ENCODE measurements at places on chromosomes 11 and 22.

DNA sequence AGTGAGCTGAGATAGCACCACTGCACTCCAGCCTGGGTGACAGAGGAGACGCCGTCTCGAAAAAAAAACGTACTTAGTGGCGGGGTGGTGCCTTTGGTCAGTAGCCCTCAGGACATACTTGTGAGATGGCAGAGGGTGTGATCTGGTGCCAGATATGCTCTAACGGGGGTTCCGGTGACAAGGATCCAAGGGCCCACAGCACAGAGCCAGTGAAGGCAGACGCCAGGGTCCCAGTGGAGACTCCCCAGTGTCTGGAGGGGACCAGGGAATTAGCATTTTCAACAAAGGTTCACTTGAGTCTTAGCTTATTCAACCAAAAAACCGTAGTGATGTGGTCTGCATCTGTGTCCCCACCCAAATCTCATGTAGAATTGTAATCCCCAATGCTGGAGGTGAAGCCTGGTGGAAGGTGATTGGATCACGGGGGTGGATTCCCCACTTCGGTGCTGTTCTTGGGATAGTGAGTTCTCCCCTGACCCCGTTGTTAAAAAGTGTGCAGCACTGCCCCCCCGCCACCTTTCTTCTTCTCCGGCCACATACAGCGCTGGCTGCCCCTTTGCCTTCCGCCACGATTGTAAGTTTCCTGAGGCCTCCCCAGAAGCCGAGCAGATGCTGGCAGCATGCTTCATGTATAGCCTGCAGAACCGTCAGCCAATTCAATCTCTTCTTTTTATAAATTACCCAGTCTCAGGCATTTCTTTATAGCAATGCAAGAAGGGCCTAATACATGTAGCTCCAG lies 26.6 kb upstream of the OSBPL5 start:
- no peak for DNase-seq

DNA sequence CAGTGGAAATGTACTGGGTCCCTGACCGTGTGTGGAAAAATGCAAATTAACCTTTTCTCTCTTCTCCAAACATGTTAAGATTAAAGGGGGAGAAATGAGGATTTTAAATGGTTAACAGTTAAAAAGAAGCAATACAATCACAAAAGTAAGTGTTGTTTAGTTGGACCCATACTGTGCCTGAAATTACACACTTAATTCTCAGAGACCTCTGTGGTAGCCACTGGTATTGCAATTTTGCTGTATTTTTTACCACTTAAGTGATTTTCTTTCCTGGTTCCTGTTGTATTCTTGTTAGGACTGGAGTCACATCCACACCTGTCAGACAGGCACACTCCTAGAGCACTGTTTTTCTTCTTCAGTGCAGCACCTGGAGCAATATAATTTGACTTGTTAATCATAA lies 179.6 kb upstream of the PDGFD start:
- peak; percentile 3 for DNase-seq

DNA sequence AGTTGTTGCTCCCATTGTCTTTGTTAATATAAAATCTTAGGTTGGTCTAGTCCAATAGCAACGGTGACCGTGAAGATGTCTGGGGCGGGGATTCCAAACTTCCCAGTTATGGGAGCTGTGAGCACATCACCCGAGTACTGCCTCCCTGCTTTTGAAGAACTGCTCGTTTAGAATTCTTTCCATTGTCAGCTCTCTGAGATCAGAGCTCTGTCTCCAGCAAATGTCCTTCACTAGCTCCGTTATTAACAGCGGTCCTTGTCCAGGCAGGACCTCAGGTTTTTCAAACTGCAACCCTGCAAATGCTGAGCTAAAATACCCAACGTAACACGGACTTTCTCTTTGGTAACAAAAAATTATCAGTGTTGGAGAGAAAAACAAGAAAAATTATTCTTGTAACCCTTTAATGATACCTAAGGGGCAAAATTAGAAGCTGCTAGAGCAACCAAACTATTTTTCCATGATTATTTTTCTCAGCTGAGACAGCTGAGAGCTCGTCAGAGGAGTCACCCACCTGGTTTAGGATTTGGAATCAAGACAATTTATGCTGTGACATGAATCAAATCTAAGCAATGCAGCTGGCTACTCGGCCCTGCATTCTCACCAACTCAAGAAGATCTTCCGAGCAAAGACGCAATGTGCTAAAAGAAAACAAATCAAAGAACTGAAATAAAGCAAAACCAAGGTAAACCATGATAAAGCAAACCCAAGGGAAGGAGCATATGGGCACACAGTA lies 15.1 kb upstream of the EFCAB6 start:
- DNase-seq = no peak

DNA sequence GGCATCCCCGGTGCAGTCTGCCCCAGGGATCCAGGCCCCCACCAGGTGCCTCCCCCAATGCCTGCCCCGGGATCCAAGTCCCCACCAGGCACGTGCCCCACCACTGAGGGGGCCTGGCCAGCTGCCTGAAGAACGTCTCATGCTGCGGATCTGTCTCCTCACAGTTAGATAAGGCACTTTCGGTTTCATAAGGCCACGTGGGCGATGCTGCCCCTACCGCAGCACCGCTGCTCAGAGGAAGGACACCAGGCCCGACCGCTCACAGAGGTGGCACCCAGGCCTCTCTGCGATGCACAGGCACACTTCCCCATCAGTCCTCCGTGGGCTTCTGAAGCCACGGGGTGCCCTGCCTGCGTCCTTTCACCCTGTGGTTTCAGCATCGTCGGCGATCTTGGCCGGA lies 68.1 kb upstream of the BID start:
- DNase-seq = peak; percentile 44

- no peak for DNase-seq
Observed at GRCh38 chr11:118819334-118820024, 28.5 kb upstream of the DDX6 start.

- no peak for DNase-seq
Observed at GRCh38 chr11:132115454-132115853, 745.0 kb downstream of the NTM start.

GRCh38 chr11:77056814-77057402 lies 9.9 kb upstream of the CAPN5 start:
- no peak for DNase-seq

DNA sequence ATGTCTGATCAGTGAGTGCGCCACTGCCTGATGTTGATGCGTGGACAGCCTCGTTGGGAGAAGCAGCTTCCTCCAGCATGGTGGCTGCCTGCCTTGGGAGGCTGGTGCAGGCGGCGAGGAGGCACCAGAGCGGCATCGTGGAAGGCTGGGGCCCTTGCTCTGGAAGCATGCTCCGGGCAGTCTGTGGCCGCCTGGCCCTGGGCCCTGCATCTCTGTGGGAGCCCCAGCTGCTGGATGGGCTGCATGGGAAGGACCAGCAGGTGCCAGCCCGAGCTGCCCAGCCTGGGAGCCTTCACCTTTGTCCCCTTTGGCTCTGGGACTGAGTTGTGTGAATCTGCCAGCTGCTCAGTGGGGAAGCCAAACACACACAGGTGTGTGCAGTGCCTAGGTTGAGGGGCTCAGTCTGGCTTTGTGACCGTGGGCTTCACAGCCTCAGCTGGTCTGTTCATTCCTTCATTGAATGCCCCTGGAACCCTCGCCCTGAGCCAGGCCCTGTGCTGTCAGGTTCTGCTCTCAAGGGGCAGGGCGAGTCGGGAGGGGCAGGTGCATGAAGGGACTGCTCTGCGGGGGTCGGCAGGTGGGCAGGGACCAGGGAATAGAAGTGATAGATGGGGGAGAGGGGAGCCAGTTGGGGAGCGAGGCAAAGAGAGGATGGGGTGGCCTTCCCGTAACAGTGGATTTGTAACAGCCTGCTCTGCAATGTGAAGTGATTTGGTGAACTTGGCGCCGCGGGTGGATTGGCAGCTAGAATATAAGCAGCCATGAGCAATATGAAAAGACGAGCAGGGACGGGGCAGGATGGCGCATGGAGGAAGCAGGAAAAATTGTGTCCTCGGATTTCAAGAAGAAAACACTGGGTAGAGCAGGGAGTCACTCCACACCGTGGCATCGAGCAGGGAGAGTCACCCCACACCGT lies 354.2 kb downstream of the TBC1D22A start:
- no peak for DNase-seq

GRCh38 chr11:102559839-102560238 lies 29.3 kb upstream of the MMP7 start:
- no peak for DNase-seq

- no peak for DNase-seq
Observed at GRCh38 chr11:60056349-60056969, at the start of gene MS4A3. MS4A3 (plus strand) TSS chr11:60056665; CDS start chr11:60061161, 4,496 bp downstream.

GRCh38 chr11:93614173-93614722 lies 47.2 kb upstream of the CEP295 start:
- DNase-seq = no peak

DNA sequence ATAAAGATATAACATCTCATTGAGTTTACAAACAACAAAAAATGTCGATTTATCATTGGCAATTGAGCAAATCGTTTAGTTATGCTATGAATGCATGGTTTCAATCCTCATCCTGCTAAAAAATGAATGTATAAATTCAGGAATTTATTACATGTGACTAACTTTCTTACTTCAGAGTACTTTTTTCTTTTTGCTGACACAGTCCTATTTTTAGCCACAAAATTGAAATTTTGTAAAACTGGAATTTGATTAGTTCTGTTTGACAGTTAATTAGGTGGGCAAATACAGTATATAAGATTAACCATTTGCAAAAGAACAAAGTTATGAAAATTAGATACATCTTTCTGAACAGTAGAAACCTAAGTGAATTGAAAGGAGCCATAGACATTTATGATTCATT lies 925.0 kb upstream of the CHORDC1 start:
- DNase-seq = no peak

GRCh38 chr11:61026121-61027031 lies 54.9 kb downstream of the CD6 start:
- DNase-seq = peak; percentile 67

DNA sequence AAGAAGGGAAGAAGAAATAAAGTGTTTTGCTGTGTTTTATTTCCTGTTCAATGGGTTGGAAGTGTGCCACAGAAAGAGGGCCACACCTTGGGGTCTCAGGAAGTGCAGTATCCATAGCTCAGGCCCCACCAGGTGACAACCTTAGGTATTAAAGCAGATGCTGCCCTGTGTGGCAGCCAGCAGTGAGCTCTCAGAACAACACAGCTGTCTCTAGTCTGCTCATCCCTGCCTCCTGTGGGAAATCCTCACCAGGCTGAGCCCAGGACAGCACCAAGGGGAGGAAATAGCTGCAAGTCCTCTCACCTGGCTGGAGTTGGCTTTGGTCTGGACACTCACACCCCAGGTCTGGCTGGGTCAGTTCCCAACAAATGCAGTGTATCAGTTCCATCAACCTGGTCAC lies 25.1 kb downstream of the ARL14EP start:
- DNase-seq = no peak

DNA sequence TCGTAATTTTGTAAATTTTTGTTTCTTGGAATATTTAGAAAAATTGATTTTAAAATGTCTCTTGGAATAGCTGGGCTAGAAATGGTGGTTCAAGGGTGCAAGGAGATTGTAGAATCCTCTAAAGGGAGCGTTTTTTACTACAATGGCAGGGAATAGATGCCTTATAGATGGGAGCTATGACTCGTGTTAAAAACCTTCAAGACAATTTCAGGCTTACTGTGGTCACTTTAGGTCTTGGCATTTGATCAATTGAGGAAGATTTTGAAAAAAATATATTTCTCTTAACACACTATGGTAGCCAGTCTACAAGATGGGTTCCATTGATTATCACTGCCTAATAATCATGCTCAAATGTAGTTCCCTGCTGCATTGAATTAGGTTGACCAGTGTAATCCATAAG lies 25.0 kb downstream of the METTL15 start:
- no peak for DNase-seq

DNA sequence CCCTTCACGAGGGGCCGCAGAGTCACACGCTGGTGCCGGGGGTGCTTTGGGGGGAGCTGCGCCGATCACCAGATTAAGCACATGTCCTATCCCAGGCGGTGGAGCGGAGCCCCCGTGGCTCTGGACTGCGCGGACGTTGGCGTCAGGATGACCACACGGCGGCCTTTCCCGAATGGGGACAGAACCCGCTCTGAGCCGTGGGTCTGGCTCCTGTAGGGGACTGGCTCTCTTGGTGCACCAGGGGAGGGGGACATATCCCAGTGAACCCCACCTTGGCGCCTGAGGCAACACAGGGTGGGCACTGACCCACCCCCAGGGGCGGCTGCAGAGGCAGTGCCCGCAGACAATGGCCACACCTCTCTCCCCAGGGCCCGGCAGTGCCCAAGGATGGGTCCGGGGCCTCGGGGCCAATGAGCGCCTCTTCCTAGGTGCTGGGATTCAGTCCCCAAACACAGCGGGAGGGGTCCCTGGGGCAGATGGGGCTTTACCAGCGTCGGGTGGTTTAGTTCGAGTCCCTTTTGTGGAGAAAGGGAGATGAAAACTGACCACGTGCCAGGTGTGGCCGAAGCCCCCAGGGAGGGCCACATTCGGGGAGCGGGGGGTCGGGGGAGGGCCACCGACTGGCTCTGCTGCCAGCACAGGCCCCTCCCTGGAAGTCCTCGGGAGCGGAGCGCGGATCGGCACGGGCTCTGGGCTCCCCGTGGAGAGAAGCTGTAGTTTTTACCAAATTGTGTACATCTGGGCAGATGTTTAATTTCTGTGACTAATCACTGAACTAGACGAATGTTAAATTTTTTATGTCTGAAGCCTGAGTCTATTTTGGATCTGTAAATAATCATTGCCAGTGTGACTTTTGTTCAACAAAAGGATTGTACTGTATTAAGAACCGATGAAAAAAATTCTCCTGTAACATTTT lies 58.9 kb downstream of the GRAMD4 start:
- DNase-seq = no peak

GRCh38 chr11:35892166-35892565 lies 51.7 kb upstream of the LDLRAD3 start:
- no peak for DNase-seq

DNA sequence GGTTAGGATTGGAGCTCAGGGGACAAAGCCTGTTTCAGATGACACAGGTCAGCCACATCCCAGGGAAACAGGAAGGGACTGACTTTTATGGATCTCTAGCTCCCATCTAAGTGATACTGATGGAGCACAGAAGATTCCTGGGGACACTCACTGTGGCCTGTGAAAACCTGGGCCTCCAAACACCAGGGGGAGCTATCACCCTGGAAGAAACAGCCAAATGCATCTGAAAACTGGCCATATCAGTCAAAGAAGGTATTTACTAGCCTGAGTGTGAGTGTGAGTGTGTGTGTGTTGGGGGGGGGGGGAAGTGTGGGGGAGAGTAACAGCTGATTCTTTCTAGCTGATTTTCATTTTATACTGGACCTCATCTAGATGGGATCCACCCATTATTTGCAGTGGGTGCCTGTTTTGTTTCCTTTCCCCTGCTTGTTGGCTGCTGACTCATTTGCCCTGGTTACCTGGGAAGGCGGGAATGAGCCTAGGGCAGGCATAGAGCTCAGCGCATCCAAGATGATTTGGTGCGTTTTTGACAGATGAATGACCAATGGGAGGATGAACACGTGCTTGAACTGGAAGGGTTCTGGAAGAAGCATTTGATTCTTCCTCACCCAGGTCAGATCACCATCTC lies 284.0 kb downstream of the KIRREL3 start:
- DNase-seq = peak; percentile 59

- no peak for DNase-seq
Observed at GRCh38 chr11:69142895-69143294, 12.8 kb upstream of the SMIM38 start.

GRCh38 chr11:3340025-3340424 lies 38.9 kb downstream of the ZNF195 start:
- DNase-seq = no peak
